Activated CD4-positive, alpha-beta T cell treated with anti-CD3 and anti-CD28 coated beads, Interleukin-2, amount 10 ng/mL, durations not matched to agents 24 days and 14 days (primary cell): ENCODE measurements at places on chromosomes 12 and 14.

GRCh38 chr12:112020947-112021457, 7.8 kb downstream of the ERP29 start:
- DNase-seq: no peak

- no peak for DNase-seq
These were observed 1.9 kb upstream of the PSMB11 start for GRCh38 chr14:23040100-23040499.

GRCh38 chr12:54641089-54641488, 6.4 kb upstream of the LACRT start:
- no peak for DNase-seq

- DNase-seq: no peak
These were observed 35.8 kb upstream of the ZFP36L1 start for GRCh38 chr14:68828698-68829097.

- no peak for DNase-seq
These were observed 125.0 kb downstream of the PRIMA1 start for GRCh38 chr14:93663317-93663716.

GRCh38 chr12:15693228-15693911, 95.8 kb downstream of the EPS8 start:
- no peak for DNase-seq
